A549 (cell line): ENCODE measurements at places on chromosomes 13 and 19.

GRCh38 chr19:43642531-43642930 lies 2.9 kb upstream of the CADM4 start:
- DNase-seq: no peak

GRCh38 chr13:92433386-92433785 lies 793.2 kb upstream of the GPC6 start:
- DNase-seq: no peak

- no peak for DNase-seq
These were observed 39.0 kb downstream of the SERTM1 start for GRCh38 chr13:36712770-36713169.

DNA sequence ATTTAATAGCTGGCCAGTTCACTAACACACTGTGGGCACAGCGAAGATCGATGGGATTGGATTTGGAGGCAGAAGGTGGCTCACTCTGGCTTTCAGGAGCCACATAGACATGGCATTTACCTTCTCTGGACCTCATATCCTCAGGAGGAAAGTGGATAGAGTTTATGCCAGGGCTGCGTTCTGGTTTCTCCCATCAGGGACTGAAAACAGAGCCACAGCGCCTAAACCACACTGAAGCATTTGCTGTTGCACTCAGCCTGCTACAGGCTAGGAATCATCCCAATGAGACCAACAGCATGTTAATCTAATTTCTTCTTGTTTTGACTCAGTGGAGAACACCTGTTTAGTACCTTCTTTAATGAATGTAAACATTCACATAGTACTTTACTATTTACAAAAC lies 1.6 kb downstream of the CYSLTR2 start:
- DNase-seq: no peak

DNA sequence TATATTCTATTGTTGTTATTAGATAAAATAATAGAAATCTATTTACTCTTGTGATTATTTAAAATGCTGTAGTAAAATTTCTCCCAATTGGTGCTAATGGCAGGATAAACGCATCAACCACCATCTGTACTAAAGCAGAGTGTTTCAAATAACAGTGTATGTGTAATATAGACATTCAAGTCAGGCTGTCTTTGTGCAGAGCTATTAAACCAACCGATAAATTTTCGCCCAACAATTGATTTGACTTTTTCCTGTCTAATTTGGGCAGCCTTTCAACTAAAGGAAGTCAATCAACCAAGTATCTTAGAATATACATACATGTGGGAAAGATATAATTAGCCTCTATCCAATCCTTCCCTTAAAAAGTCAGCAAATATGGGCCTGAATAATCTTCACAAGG lies 5.8 kb downstream of the AMER2 start:
- DNase-seq: no peak

DNA sequence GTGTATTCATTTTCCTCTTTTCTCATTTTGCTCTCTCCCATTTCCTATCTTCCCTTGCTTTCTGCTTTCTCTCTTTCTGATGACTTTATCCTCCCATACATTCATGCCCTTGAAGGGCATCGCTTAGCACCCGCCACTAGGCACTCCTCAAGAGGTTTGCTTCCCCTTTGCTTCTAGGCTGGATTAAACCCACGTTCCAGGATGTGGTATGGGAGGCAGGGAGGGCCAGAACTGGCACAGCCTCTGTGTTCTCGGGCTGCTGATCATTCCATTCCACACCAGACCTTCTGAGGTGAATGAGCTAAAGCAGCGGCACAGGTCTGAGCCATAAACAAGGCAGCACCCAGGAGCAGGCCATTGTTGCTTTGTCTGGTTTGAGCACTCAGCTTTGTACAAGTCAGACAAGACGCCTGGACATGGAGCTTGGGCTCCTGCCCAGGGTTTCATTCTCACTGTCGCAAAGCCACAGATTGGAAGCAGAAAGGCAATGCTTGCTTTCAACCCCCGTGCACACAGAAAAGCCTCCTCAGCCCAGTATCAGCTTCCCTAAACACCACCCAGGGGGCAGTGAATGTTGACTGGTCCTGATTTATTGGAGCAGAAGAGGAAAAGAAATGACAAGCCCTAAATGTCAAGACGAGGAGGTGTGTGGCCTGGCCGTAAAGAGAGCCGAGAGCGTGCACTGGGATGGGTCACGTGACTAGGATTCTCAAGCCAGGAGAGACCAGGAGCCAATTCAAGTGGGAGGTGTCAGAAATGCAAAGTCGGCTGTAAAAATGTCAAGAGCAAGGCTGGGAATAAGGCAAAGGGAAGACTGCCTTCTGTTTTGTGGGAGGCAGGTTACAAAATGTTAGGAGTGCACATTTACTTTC lies 218.0 kb upstream of the SERP2 start:
- DNase-seq: no peak

- DNase-seq: no peak
These were observed 504.5 kb downstream of the FOXO1 start for GRCh38 chr13:40161931-40162330.

DNA sequence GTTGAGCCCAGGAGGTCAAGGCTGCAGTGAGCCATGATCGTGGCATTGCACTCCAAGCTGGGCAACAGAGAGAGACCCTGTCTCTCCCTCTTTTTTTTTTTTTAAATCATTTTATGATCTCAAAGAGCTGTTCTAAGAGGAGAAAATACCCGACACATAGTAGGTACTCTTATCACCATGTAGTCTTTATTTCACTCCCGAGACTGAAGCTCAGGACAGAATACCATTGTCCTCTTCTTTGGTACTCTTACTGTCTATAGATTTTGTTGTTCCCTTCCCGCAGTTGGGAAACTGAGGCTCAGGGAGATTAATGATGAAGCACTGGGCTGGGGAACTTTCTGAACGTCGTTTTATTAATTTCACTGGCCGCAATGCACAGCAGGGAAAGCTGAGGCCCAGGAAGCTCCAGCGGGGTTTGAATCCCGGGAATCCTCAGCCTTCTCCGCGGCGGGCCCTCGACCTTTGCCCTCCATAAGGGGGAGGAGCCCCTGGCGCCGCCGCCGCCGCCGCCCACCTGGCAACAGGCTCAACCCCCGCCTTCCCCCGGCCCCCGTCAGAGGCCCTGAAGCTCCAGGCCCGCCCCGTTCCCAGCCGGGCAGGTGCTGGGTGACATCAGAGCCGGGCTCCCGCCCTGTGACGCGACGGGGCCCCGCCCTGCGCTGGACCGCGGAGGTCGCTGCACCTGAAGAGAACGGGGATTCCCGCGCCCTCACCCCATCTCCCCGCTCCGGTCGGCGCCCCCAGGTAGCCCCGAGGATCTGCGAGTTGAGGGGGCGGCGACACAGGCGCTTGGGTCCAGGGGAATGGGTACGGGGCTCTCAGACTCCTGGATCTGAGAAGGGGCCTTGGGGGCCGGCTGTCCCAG lies 1.6 kb downstream of the MYH14 start:
- no peak for DNase-seq

GRCh38 chr19:23065306-23065705 lies 51.5 kb upstream of the ZNF730 start:
- no peak for DNase-seq

DNA sequence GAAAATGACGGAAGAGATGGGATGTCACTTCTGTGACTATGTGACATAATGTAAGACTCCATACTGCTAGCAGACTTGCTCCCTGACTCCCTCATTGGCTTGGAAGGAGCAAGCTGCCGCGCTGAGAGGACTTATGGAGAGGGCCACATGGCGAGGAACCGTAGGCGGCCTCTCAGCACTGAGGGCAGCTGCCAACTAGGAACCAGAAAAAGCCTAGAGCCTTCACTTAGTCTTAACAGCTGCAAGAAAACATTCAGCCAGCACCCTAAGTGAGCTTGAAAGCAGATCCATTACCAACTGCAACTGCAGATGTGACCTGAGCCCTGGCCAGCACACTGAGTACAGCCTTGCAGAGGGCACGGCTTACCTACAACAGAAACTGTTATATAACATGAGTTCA lies 33.9 kb downstream of the USP12 start:
- DNase-seq: no peak

- no peak for DNase-seq
These were observed 111.5 kb downstream of the TEX26 start for GRCh38 chr13:31043957-31044356.

GRCh38 chr19:31390711-31391110 lies 41.5 kb upstream of the TSHZ3 start:
- DNase-seq: no peak
